Activated CD8-positive, alpha-beta T cell treated with anti-CD3 and anti-CD28 coated beads for 36 hours (primary cell): ENCODE measurements at places on chromosomes 11 and 22. TPM values are rescaled to one million over a fixed set of nuclear protein-coding genes. Genes with fewer than 3 reads are reported as not detected.

The RAB38 gene
- 3.2 TPM for total RNA-seq

The PIH1D2 gene
- total RNA-seq = 0.61 TPM

The CADM1 gene
- total RNA-seq = 0.47 TPM

The TBC1D10A gene
- total RNA-seq = 21.1 TPM

The PKNOX2 gene
- not detected for total RNA-seq

The ESRRA gene
- total RNA-seq = 37.5 TPM

The IGHMBP2 gene
- 21.1 TPM for total RNA-seq

The RNF215 gene
- total RNA-seq = 7.1 TPM

The ASRGL1 gene
- total RNA-seq = 6.7 TPM
